ENCODE measurements at places on chromosomes 5 and 9. TPM values are rescaled to one million over a fixed set of nuclear protein-coding genes. Genes with fewer than 3 reads are reported as not detected.

DNA sequence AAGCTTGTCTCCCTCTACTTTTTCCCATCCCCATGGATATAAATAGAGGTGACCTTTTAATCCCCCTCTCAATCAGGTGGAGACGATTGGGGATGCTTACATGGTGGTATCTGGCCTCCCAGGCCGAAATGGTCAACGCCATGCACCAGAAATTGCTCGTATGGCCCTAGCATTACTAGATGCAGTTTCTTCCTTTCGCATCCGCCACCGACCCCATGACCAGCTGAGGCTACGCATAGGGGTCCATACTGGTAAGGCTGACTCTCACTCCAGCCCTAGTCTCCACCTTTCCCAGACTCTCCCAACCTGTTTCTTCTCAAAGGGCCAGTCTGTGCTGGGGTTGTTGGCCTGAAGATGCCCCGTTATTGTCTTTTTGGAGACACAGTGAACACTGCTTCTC is 3.6 kb downstream of the SPAG8 start:
- H3K4me1 ChIP-seq = peaks cover 17% of the 10 kb centered on the region
- H3K4me3 ChIP-seq = no peak overlapping the region
- H3K27ac ChIP-seq = no peak overlapping the region
- no peak for DNase-seq
- no peaks in the 10 kb centered on the region for H3K36me3 ChIP-seq
- H3K27me3 ChIP-seq = no peaks in the 10 kb centered on the region

DNA sequence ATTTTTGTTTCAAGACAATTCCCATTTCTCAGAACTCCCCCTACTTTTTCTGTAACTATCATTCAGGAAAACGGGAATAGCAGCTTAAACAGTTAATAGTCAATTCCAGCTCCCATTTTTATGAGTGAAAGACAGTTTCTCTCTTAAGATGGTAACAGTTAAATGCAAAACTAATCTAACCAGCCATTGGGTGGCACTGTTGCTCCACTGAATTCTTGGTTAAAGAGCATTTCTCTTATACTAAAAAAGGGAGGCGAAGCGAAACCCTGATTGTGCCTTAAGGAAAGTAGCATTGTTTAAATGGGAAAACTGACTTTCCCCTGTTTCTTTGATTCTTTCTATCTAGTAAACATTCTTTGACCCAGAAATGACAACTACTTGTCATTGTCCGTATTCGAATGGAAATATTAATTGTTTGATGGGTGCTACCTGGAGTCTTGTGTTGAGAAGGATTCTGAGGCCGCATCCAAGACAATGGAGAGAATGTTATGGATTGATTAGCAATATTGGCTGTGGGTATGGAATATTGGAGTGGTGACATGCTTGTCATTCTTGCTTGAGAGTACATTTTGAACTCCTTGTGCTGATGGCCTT is 507.8 kb downstream of the MAT2B start:
- H3K4me3 ChIP-seq = no peak overlapping the region
- H3K4me1 ChIP-seq = no peaks in the 10 kb centered on the region
- peak; percentile 73 for DNase-seq
- no peaks in the 10 kb centered on the region for H3K36me3 ChIP-seq

GRCh38 chr9:16029796-16030363 is 477.0 kb downstream of the CCDC171 start:
- no peaks in the 10 kb centered on the region for H3K27me3 ChIP-seq
- H3K36me3 ChIP-seq = no peaks in the 10 kb centered on the region
- no peak for DNase-seq
- no peak overlapping the region for H3K27ac ChIP-seq
- no peaks in the 10 kb centered on the region for H3K4me1 ChIP-seq
- H3K4me3 ChIP-seq = no peak overlapping the region

DNA sequence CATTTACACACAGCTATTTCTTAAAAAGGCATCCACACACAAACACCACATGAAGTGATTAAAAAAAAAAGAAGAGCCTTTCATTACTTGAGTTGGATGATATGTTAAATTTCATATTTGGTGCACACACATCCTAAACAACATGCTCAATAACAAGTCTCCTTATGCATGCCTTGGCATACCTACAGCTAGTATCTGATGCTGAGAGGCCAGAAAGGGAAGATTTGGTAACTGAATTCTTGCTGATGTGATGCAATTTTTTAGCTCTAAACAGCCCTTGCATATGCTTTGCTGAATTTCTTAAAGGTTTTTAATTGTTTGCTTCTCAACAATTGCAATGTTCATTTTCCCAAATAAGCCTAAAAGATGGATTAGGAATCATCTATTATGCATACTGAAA is 338.8 kb downstream of the ARL15 start:
- no peak for DNase-seq
- no peaks in the 10 kb centered on the region for H3K4me1 ChIP-seq
- no peak overlapping the region for H3K27ac ChIP-seq
- no peak overlapping the region for H3K4me3 ChIP-seq
- H3K36me3 ChIP-seq = no peaks in the 10 kb centered on the region

DNA sequence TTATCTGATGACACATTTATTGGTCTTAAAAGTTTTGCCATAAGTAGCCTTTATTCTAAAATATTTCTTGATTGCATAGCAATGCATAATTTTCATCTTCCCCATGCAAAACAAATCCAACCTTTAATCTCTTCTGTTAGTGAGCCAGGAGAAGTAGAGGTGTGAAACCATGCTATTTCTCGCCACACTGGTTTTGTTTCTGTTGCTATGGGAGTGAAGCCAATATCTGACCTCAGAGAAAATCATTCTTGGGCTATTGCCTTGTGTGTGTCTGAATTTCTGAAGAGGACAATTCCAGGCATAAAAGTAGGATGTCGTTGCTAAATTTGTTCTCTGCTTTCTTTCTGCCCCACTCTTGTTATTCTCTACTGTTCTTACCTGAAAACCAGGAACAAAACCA is 183.6 kb downstream of the PTTG1 start:
- no peak for DNase-seq
- no peak overlapping the region for H3K27ac ChIP-seq
- no peaks in the 10 kb centered on the region for H3K4me1 ChIP-seq
- H3K36me3 ChIP-seq = no peaks in the 10 kb centered on the region

MCIDAS gene
- 0.68 TPM for total RNA-seq

PIGO gene
- 27.6 TPM for total RNA-seq

GLDC gene
- 11.4 TPM for total RNA-seq

DNA sequence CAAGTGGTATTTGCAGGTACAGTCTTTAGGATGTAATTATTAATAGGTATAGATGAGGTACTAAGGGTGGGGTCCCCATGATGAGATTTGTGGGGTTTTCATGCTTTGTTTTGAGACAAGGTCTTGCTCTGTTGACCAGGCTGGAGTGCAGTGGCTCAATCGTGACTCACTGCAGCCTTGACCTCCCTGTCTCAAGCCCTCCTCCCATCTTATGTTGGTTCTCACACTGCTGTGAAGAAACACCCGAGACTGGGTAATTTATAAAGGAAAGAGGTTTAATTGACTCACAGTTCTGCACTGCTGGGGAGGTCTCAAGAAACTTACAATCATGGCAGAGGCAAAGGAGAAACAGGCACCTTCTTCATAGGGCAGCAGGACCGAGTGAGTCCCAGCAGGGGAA is 217.5 kb downstream of the CDK5RAP2 start:
- no peaks in the 10 kb centered on the region for H3K27me3 ChIP-seq
- no peak overlapping the region for H3K4me3 ChIP-seq
- H3K27ac ChIP-seq = no peak overlapping the region
- H3K36me3 ChIP-seq = no peaks in the 10 kb centered on the region

IFNB1 gene
- total RNA-seq = not detected

DNA sequence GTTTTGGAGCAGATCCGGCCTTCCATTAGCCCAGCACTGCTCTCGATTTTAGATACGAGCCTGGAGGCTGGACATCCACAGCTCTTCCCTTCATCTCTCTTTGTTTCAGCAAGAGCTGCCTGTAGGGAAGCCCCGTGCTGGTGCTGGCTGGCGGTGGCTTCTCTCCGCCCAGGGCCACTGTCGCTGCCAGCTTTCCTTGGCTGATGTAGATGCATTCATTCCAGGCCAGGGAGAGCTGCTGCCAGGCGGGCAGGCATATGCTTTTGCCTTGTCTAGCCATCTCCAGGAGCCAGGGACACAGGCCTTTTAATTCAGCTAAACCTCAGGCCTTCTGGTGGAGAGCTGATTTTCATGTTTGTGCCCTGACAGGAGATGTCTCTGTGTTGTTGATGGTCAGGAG is 409.3 kb upstream of the CLINT1 start:
- no peak overlapping the region for H3K4me3 ChIP-seq
- H3K27me3 ChIP-seq = no peaks in the 10 kb centered on the region
- H3K27ac ChIP-seq = no peak overlapping the region
- H3K4me1 ChIP-seq = no peaks in the 10 kb centered on the region
- DNase-seq = no peak

WDR38 gene
- total RNA-seq = 3.2 TPM

DNA sequence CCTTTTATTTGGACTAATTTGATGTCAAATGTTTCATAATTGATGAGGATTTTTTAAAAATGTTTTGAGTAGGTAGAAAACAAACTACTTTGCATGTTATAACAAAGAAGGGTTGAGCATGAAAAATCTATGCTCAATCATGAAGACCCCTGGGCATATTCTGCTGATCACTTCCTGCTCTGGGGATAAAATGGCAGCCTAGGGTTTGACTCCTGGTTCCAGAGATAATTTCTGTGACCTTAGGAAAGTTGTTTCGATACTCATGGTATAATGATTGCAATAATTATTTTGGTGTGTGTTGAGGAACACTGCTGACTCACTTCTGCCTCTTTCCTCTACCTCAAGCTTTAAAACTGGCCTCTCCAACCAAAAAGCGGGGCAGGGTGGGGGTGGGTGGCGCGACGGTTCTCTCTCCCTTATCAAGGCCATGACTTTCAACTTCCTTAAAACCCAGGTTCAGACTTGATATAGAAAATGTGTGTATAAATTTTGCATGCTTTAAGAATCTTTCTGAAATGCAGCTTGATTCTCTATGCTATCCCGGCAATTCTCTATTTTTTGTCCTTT is 6.0 kb upstream of the PIP5K1B start:
- H3K27me3 ChIP-seq = no peaks in the 10 kb centered on the region
- H3K4me1 ChIP-seq = no peaks in the 10 kb centered on the region
- DNase-seq = no peak
- no peaks in the 10 kb centered on the region for H3K36me3 ChIP-seq
- H3K27ac ChIP-seq = no peak overlapping the region
- no peak overlapping the region for H3K4me3 ChIP-seq

- H3K36me3 ChIP-seq = no peaks in the 10 kb centered on the region
- H3K4me1 ChIP-seq = no peaks in the 10 kb centered on the region
- H3K4me3 ChIP-seq = no peak overlapping the region
- H3K27ac ChIP-seq = no peak overlapping the region
Measured at GRCh38 chr5:140310434-140310833, 7.5 kb upstream of the PFDN1 start.

- no peaks in the 10 kb centered on the region for H3K36me3 ChIP-seq
- no peaks in the 10 kb centered on the region for H3K27me3 ChIP-seq
- H3K27ac ChIP-seq = no peak overlapping the region
Measured at GRCh38 chr9:116238776-116239340, 85.3 kb downstream of the PAPPA start.

- no peaks in the 10 kb centered on the region for H3K36me3 ChIP-seq
- no peak for DNase-seq
- H3K27ac ChIP-seq = no peak overlapping the region
- no peaks in the 10 kb centered on the region for H3K4me1 ChIP-seq
- no peaks in the 10 kb centered on the region for H3K27me3 ChIP-seq
Measured at GRCh38 chr9:93480728-93481324, 27.4 kb upstream of the FAM120AOS start.

- no peaks in the 10 kb centered on the region for H3K36me3 ChIP-seq
- H3K4me3 ChIP-seq = no peak overlapping the region
- no peak for DNase-seq
- H3K27ac ChIP-seq = no peak overlapping the region
- H3K4me1 ChIP-seq = no peaks in the 10 kb centered on the region
Measured at GRCh38 chr9:86971742-86972141, 24.4 kb upstream of the GAS1 start.

- H3K4me1 ChIP-seq = peaks cover 56% of the 10 kb centered on the region
- H3K4me3 ChIP-seq = no peak overlapping the region
- no peak for DNase-seq
- no peaks in the 10 kb centered on the region for H3K27me3 ChIP-seq
- H3K27ac ChIP-seq = no peak overlapping the region
Measured at GRCh38 chr9:121756474-121757280, 105.2 kb downstream of the DAB2IP start.

GRCh38 chr5:171269717-171270116 is 39.3 kb upstream of the TLX3 start:
- no peaks in the 10 kb centered on the region for H3K36me3 ChIP-seq
- DNase-seq = no peak
- H3K27me3 ChIP-seq = no peaks in the 10 kb centered on the region

PRSS3 gene
- total RNA-seq = 3.3 TPM

CAMK4 gene
- 60.3 TPM for total RNA-seq

HRCT1 gene
- total RNA-seq = 2.5 TPM

ARHGEF28 gene
- 8.7 TPM for total RNA-seq

GRCh38 chr9:135864447-135865049 is 42.8 kb downstream of the CAMSAP1 start:
- H3K36me3 ChIP-seq = no peaks in the 10 kb centered on the region
- DNase-seq = peak; percentile 69
- H3K4me3 ChIP-seq = no peak overlapping the region
- H3K4me1 ChIP-seq = no peaks in the 10 kb centered on the region
- no peak overlapping the region for H3K27ac ChIP-seq

GRCh38 chr9:75120686-75121085 is 32.4 kb downstream of the OSTF1 start:
- no peak overlapping the region for H3K4me3 ChIP-seq
- H3K27me3 ChIP-seq = no peaks in the 10 kb centered on the region
- no peaks in the 10 kb centered on the region for H3K4me1 ChIP-seq
- no peaks in the 10 kb centered on the region for H3K36me3 ChIP-seq

WNK2 gene
- total RNA-seq = 50.5 TPM

DNA sequence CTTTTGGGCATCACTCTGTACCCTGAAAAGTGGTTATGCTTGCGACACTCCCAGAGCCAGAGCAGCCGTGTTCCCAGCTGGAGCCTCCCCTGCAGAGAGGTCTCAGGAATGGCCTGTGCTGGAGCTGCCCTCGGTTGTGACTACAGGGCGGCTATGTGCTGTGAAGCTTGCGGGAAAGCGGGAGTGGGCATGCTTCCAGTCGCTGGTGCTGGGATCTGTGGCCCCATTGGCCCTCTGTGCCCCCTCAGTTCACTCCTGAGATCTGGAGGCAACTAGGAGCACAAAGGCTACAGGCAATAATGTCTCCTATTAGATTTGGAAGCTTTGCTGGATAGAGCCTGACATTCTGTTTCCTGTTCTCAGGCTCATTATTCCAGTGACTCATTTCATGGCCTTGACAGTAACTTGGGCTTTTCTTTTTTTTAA is 56.9 kb downstream of the GPR107 start:
- no peaks in the 10 kb centered on the region for H3K36me3 ChIP-seq
- peaks cover 6% of the 10 kb centered on the region for H3K4me1 ChIP-seq
- no peaks in the 10 kb centered on the region for H3K27me3 ChIP-seq
- DNase-seq = no peak
- no peak overlapping the region for H3K27ac ChIP-seq

DNA sequence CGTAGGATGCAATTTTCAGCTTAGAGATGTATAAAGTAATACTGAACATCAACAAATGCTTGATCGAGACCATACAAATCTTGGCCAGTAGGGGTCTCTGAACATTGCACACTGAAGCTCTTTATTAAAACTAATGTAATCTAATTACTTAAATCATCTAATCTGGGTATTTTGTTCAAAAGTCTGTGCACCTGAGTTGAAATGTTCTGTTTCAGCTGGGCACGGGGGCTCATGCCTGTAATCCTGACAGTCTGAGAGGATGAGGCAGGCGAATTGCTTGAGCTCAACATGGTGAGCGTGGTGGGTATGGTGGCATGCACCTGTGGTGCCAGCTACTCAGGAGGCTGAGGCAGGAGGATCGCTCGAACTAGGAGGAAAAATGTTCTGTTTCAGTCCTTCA is 41.0 kb downstream of the ESM1 start:
- no peak overlapping the region for H3K27ac ChIP-seq
- H3K36me3 ChIP-seq = no peaks in the 10 kb centered on the region
- no peaks in the 10 kb centered on the region for H3K4me1 ChIP-seq
- no peak overlapping the region for H3K4me3 ChIP-seq
